Stimulated activated CD4-positive, alpha-beta T cell treated with anti-CD3 and anti-CD28 coated beads, Interleukin-1b, Interleukin-23, amount 100 ng/mL, for 1 hour (primary cell): ENCODE measurements at places on chromosomes 7 and 10.

DNA sequence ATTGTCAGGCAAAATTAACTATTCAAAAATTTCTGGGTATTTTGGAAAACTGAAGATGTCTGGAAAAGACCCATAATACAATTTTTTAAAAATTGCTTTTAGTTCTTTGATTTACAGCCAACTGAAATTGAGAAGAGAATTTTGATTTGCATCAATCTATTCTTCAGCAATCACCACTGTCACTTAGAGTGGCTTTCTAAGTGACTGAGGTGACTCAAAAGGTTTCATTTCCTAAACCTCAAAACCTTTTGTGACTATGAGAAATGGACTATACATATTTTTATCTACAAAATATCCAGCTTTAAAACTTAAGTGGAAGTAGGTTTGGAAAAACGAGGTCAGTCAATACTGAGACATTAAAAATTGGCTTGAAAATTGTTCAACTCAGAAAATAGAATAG lies 60.0 kb downstream of the ENO4 start:
- no peak for DNase-seq

- DNase-seq, result no peak
Observed at GRCh38 chr10:88080213-88080612, 216.8 kb downstream of the PTEN start.

DNA sequence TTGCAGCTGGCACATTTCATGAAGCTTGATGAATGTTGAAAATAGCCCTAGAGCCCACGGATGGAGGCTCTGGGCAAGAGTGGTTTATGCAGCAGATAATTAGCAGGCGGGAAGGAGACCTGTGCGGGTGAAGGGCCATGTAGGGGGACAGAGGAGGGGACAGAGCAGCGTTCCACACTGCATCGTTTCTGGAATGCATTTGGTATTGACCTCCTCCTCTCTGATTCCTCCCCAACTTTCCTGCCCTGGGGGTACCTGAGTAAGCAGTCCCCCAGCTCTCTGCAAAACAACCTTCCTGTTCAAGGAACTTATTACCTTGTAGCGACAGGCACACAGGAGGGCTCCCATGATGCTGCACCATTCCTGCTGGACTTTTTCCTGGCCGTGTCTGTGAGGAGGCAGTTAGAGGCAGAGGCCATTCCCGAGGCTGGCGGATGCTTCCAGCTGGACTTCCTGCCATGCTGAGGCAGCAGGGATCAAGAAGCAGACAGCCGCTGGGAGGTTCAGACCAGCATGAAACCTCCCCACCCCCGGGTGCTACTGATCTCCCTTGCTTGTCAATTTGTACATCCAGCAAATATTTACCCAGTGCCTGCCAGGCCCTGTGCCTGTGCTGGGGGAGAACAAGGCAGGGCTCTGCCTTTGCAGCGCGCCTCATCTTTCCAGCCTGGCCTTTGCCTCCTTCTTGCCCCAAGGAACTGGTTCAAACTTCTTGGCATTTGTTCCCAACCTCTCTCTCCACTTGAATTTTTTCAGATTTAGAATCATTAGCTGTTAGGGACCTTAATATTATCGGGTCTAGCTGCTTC lies 28.7 kb downstream of the SLC29A3 start:
- no peak for DNase-seq

- no peak for DNase-seq
Observed at GRCh38 chr10:69278446-69278963, at the start of gene HK1. TSS of gene HK1 (plus strand) at chr10:69278496.

- no peak for DNase-seq
Observed at GRCh38 chr7:98038731-98039130, 48.7 kb upstream of the OCM2 start.

DNA sequence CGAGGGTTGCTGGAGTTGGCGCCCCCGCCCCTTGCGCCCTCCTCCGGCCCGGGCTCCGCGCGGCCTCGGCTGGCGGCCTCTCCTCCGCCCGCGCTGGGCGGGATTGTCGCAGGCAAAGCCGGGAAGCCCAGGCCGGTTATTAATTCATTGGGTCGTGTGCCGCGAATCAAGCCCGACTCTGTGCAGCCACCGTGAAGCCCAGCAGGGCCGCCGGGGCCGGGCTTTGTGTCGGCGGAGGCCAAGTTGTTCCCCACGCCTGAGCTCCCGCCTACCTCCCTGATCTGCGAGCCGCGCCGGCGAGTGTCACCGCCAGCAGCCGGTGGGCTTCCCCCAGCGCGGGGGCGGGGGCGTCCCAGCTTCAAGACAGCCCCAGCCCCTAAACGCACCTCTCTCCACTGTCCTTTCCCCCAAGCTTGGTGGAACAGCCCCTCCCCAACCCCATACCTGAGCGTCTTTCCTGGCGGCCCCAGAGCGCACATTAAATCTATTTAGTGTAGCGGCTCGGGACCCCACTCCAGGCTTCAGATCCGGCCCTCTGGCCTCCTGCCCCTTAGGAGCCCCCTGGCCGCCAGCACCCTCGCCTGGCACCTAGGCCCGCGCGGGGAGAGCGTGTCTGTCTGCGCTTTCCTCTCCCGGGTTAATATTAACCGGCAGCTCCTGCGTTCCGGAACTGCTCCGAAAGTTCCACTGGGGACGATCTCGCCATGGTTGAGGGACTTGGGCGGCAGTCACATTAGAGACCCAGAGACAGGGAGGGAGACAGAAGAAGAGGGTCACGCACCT lies 3.5 kb downstream of the SHH start:
- no peak for DNase-seq

DNA sequence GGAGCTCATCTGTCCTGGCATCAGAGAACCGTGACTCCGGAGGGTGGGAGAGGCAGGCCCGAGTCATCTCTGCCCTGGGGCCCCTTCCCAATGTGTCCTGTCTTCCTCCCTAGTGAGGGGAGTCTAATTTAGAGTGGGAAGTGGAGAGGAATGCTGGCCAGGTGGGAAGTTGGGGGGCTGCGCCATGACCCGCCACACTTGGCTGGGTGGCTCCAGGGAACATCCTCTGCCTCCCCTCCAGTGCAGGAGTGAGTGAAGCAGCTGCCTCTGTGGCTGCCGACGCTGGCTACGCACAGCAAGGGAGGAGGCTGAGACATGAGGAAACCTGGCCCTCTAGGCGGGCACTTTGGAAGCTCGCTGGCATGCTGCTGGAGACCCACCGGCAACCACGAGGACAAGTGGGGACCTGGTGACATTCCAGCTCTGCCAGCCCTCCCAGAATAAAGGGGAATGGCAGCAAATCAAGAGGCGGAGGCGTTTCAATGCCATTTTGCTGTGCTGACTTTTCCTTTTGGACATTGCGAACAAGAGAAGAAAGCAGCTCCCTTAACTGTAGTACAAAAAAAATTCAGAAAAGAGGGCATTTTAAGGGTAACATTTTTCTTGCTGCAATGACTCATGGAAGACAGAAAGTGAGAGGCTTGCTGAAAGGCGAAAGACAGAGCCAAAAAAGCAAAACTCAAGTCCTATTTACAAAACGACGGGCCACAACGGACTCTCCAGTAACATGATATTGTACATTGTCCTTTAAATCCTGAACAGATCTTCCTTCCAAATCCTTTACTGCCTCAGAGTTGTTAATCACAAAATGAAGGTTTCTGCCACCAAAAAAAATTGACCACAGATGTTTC lies 121.2 kb upstream of the PITRM1 start:
- no peak for DNase-seq

GRCh38 chr7:34260279-34260678 lies 354.9 kb downstream of the BMPER start:
- DNase-seq, result no peak

DNA sequence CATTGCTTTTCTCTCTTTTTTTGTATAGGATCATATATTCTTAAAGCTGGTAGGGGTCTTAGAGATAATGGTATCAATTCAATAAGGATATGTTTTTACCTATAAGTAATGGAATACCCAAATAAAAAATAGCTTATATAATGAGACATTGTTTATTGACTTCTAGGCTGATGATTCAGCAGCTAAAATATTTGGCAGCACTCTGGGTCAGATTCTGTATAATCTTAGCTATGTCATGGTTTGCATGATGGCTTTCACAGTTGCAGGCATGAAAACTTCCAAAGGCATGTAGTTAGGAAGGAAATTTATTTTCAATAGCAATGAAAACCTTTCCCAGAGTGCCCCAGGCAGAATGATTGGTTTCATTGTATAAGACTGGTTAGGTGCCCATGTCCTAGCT lies 32.1 kb upstream of the A1CF start:
- no peak for DNase-seq

- DNase-seq, result no peak
Observed at GRCh38 chr10:70564901-70565351, 37.6 kb downstream of the PRF1 start.

GRCh38 chr7:151864081-151864480 lies 12.8 kb downstream of the PRKAG2 start:
- DNase-seq, result no peak

DNA sequence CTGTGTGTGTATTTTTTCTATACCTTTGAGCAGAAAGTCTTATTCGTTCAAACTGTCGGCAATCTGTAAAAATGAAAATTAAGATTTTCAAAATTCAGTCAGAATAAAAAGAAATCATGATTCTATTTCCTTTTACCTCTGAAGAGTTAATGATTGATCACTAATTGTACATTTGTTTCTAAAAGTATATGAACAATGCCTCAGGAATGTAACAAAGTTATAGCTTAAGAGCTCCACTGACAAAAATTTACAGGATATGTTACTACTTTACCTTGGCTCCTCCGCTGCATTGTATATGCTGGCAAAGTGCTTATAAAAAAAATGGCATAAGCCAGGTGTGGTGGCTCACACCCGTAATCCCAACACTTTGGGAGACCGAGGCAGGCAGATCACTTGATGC lies 225.7 kb downstream of the VTI1A start:
- DNase-seq, result no peak

DNA sequence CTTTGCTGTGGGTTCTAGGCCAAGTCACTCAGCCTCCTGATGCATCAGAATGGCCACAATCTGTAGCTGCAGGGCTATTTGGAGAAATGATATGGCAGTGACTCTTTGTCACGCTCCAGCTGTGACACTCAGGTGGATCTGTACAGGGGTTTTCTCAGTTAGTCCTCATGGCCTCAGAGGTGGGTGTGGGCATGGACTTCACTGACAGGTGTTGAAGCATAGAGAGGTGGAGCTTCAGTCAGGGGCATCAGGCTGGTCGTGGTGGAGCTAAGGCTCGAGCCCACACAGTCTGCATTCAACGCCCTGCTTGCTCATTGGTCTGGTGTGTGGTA lies 21.2 kb downstream of the PALD1 start:
- DNase-seq, result no peak

DNA sequence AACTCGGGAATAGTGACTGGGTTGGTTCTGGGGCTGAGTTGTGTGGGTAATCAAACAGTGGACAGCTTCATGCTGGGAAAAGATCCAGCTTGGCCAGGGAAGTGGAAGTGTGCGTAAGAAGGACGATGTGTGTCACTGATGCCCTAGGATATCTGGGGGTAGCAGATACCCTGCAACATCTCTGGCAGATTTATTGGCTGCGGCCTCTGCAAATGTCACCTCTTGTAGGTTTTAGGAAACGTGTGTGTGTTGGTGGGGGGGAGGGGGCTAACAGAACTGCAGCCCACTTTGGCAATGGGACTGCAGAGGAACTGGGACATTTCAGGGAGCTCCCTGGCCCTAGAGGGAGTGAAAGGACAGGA lies 965 bp upstream of the AGAP3 start:
- DNase-seq, result no peak

GRCh38 chr10:21724020-21724589 lies 190.1 kb downstream of the MLLT10 start:
- no peak for DNase-seq

GRCh38 chr10:19332304-19332703 lies 283.7 kb downstream of the MALRD1 start:
- no peak for DNase-seq

- no peak for DNase-seq
Observed at GRCh38 chr7:44320794-44321371, 4.5 kb downstream of the CAMK2B start.
